ENCODE measurements at places on chromosomes 6 and 20.

DNA sequence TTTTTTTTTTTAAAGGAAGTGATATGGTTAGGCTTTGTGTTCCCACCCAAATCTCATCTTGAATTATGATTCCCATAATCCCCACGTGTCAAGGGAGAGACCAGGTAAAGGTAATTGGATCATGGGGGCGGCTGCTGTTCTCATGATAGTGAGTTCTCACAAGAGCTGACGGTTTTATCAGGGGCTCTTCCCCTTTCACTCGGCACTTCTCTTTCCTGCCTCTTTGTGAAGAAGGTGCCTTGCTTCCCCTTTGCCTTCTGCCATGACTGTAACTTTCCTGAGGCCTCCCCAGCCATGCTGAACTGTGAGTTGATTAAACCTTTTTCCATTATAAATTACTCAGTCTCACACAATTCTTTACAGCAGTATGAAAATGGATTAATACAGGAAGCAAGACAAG lies 64.3 kb downstream of the ZFP64 start:
- DNase-seq: no peak

GRCh38 chr6:81962198-81962597 lies 209.7 kb upstream of the TENT5A start:
- DNase-seq: no peak

DNA sequence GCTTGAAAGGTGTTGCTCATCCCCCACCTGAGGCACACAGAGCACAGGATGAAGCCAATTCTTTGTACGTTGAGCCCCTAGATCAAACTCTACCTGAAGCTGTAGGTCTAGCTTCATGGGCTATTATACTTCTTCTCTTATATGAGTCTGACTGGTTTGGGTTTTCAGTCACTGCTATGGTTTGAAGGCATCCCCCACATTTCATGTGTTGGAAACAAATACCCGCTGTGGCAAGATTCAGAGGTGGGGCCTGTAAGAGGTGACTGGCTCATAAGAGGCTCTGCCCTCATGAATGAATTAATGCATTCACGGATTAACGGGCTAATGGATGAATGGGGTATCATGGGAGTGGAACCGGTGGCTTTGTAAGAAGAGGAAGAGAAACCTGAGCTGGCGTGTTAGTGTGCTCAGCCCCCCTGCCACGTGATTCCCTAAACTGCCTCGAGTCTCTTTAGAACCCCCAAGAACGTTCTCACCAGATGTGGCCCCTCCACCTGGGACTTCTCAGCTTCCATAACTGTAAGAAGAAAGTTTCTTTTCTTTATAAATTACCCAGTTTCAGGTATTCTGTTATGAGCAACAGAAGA lies 39.2 kb downstream of the PREX1 start:
- DNase-seq: peak; percentile 71

GRCh38 chr20:33814238-33814712 lies 3.1 kb downstream of the CHMP4B start:
- no peak for DNase-seq

- DNase-seq: no peak
Measured at GRCh38 chr20:11352041-11352440, 565.7 kb upstream of the BTBD3 start.

GRCh38 chr20:13009682-13010406 lies 1.1 kb downstream of the SPTLC3 start:
- DNase-seq: peak; percentile 49

- no peak for DNase-seq
Measured at GRCh38 chr6:168169624-168170023, 90.6 kb upstream of the FRMD1 start.

- DNase-seq: no peak
Measured at GRCh38 chr6:119749335-119749734, 399.8 kb upstream of the MAN1A1 start.

DNA sequence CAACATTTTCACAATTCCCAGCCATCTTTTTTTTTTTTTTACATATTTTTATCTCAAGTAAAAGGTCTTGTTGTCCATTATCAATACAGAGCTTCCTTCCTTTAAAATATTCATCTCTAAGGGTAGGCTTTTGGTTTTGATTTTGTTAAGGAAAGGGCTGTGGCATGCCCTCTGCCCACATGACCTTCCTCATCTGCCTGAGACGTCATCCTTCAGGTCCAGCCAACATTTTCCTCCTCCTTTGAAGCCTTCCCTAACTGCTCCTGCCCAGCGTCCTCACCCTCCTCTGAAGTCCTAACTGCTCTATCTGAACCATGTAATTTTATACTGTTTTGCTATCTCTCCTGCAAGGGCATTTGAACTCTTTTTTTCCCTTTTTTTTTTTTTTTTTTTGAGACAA lies 73.9 kb upstream of the TGM3 start:
- DNase-seq: no peak

GRCh38 chr6:71268735-71269437 lies 19.7 kb upstream of the OGFRL1 start:
- no peak for DNase-seq

GRCh38 chr6:158023597-158023939 lies 41.9 kb downstream of the SYNJ2 start:
- no peak for DNase-seq

GRCh38 chr20:54199721-54200176 lies 8.1 kb upstream of the PFDN4 start:
- DNase-seq: peak; percentile 64

- DNase-seq: no peak
Measured at GRCh38 chr6:2916158-2916925, 13.2 kb upstream of the SERPINB9 start.

DNA sequence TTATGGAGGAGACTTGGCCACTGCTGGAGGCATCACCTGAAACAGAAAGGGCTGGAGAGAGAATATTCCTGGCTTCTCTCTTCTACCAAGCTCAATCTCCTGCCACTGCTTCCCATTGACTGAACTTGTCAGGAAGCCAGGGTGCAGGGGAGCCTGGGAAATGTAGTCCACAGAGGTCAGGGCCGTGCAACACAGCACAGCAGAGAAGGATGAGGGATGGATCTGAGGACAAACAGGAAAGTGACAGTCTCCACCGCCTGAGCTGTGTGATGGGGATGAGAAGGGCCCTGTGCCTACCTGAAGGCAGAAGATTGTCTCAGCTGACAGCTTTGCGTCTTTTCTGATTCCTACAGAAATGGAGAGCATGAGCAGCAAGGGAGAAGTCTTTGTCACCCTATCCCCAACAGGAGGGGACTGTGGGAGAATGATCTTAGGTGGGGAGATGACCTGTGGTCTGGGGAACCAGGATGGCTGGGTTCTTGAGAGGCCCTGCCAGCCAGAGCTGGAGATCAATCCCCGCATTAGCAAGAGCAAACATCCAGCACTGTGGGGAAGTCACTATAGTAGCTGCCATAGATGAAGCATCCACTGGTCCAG lies 114.2 kb downstream of the SNX5 start:
- no peak for DNase-seq

- DNase-seq: no peak
Measured at GRCh38 chr20:45983279-45983743, 11.3 kb upstream of the ZNF335 start.

GRCh38 chr6:26056583-26057350 lies 30.5 kb upstream of the HFE start:
- DNase-seq: no peak

- peak; percentile 31 for DNase-seq
Measured at GRCh38 chr6:54428431-54428830, 120.2 kb downstream of the TINAG start.

GRCh38 chr20:10622657-10623418 lies 51.0 kb downstream of the JAG1 start:
- no peak for DNase-seq

DNA sequence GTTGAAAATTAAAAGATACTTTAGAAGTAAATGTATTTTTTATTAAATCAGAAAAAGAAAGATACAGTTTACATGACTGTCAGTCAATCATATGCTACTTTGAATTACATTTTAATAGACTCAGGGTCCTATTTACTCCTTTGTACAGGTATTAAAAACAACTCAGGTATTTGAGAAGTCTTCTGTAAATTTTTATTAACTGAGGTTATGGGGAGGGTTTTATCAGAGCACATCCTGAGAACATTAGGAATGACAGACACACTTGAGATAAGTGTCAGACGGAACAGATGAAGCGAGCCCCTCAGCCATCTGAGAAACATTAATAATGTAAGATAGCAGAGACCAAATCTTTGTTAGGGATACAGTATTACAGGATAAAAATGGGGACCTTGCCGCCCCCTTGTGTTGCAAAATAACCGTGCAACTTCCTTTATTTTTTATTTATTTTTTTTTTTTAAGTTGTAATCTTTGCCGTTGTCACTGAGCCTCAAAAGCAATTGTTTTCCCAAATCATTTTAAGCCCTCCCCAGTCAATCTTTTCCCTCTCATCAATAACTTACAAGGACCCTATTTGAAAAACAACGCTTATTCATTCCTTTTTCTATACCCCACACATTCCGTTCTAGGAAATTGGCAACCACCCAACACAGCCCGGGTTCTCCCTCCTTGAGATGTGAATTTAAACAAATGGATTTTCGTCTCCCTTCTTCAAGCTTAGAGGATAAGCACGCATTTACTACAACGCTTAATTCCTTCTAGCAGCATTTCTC lies 126.7 kb downstream of the BCAS1 start:
- no peak for DNase-seq

- no peak for DNase-seq
Measured at GRCh38 chr20:23268792-23269354, 81.7 kb upstream of the NXT1 start.
